ENCODE measurements at places on chromosomes 16 and 17. TPM values are rescaled to one million over a fixed set of nuclear protein-coding genes. Genes with fewer than 3 reads are reported as not detected.

The KRTAP1-5 gene
- not detected for total RNA-seq

The NPIPB4 gene
- total RNA-seq, result 101 TPM

The IRX6 gene
- 0.30 TPM for total RNA-seq

The ITGAD gene
- total RNA-seq, result 25.8 TPM

The CYGB gene
- 5.0 TPM for total RNA-seq

The RMI2 gene
- total RNA-seq, result 4.9 TPM

The AANAT gene
- not detected for total RNA-seq

The C16orf86 gene
- 17.3 TPM for total RNA-seq

The GOSR2 gene
- total RNA-seq, result 74.2 TPM

The TP53TG3B gene
- total RNA-seq, result not detected

The FSCN2 gene
- 2.2 TPM for total RNA-seq

The KRT20 gene
- total RNA-seq, result not detected

The ZKSCAN2 gene
- total RNA-seq, result 4.1 TPM

The CDH3 gene
- 31.7 TPM for total RNA-seq

- no peak for DNase-seq
Measured at GRCh38 chr16:71754108-71754507, 29.6 kb upstream of the PHLPP2 start.

DNA sequence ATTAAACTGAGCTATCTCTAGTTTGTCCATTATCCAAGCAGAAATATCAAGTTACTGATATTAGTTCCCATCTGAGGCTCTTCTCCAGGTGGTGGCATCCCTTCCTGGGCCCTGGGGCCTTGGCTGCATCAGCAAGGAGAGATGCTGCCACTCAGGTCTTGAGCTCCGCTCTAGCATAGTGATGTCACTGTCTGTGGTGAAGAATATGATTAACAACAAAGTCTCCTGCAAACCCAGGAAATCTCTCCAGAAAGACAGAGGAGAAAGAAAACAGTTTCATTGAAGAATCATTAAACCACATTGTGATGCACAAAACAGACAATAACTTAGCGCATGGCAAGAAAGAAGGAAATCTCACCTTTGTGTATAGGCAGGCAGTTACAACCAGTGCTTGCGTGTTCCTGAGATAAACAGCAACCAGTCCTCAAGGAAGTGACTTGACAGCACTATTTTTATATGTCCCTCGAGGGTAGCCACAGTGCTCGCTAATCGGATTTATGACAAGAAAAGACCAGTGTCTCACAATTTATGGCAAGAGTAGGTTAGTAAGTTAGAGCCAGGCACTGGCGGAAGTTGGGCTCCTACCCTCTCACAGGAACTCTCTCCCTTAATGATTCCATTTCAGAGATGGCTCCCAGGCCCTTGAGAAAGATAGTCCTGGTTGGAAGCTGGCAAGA is 151.1 kb downstream of the AHSP start:
- no peak for DNase-seq

DNA sequence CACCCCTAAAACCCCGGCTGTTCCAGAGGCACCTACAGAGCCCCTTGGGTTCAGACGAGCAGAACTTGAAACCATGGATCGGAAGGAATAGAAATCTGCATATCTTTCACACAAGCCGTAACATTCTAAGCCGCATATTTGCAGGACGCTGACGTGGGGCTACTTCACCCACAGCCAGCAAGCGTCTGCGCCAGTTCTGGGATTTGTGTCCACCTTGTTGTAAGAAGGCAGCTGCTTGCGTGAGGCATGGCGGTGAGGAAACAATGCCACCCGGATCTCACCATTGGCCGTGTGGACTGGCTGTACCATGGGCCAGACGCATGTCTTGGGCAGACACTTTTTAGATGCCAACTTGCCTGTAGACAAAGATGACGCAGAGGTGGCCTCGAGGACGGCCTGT is 34.5 kb downstream of the TNFRSF13B start:
- DNase-seq, result peak; percentile 58

- DNase-seq, result peak; percentile 55
Measured at GRCh38 chr16:17474037-17474436, 3.3 kb upstream of the XYLT1 start.

- no peak for DNase-seq
Measured at GRCh38 chr17:55969562-55970324, 183.5 kb upstream of the ANKFN1 start.

- no peak for DNase-seq
Measured at GRCh38 chr17:59859444-59860025, 33.2 kb downstream of the TUBD1 start.

GRCh38 chr17:68182940-68183551 is 64.8 kb upstream of the AMZ2 start:
- peak; percentile 87 for DNase-seq

GRCh38 chr17:29238133-29238850 is 8.4 kb upstream of the CRYBA1 start:
- DNase-seq, result no peak

DNA sequence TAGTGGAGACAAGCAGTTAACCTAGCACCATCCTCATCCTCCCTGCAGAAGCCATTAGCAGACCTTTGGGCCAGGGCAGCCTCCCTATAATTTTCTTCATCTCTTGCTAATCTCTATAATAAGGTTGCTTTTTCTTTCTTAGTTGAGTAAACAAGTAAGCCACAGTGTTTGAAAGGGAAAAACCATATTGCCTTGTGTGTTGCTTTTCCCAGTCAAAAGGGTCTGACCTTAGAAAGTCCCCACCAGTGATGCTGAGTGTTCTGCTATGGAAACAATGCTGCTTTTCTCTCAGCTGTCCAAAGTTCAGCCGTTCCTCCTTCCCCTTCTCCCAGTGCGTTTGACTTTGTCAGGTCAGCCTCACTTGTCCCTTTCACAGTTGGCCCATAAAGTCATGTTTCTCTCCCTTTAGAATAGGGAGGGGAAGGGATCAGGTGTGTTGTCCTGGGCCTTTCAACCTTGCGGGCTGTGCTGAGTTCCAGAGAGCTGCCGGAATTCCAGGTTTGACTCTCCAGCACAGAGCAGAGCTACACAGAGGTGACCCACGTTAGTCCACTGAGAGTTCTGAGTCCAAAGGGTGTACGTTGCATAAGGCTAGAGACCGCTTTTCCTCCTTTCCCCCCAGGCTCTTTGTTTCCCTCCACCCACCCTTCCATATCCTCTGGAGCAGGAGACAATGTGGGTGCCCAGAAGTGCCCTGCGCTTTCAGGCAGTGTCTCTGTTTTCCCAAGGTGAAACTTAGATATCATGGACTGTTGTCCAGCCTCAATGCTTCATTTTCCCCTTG is 15.9 kb upstream of the CLEC18C start:
- peak; percentile 51 for DNase-seq

DNA sequence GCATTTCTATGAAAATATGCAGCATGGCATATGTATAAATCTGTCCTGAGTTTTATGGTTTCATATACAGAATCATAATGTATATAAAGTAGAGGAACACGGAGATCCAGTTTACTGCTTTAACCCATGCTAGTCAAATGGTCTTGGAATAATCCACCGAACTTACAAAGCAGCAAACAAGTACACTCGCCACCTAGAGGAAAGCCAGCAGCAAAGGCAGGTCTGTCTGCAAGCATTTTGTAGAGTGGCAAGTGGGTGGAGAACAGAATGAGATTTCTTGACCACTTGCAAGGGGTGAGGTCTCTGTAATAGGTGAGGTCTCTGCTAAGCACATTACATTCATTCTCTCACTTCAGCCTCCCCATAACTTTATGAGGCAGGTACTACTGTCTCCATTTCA is 308.3 kb downstream of the CA10 start:
- DNase-seq, result no peak

DNA sequence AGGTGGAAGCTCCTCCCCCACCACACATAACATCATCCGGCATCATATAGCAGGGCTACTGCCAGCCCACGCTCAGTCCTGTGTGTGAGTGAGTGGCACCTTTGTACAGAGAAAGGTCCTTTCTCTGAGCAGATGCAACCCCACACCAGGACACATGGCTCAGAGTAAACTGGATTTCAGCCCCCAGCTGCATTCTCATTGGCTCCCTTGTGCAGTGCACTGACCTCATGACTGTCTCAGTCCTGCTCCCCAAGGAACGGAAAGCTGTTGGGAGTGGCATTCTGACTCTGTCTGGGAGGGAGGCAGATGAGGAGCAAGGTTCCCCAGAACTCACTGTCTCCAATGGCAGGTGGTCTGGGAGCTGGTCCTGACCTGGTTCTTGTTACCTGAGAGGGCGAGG is 244.1 kb downstream of the PHKB start:
- DNase-seq, result no peak

DNA sequence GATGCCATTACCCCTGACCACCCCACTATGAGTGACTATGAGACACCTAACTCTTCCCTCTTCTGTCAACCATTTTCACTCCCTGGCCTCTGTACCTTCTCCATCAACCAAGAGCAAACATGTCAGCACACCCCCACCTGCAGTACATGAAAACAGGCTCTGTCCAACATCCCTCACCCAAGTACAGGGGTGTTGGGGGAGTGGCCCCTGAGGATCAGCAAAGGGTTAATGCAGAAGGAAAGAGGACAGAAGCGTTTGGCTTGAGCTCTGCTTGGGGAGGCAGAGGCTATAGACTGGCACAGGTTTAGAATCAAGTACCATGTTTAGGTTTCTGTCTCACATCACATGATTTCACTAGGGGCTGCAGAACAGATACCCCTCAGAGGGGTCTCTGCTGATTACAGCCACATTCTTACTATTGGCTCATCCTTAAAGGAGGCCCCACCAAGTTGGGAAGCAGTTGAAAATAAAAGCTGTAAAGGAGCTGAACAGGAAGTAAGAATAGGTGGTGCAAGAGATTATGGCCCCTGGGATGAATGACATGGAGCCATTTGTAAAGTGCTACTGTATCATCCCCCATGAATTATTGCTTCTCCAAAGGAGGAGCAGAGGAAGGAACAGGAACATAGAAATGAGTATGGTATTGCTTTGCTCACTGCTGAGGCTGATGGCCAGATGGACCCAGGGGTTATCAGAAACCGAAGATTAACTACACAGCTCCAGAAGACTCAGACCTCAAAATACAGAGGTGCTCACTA is 2.4 kb upstream of the PSMC3IP start:
- no peak for DNase-seq

GRCh38 chr16:57510016-57510871 is 24.0 kb upstream of the DOK4 start:
- DNase-seq, result no peak

DNA sequence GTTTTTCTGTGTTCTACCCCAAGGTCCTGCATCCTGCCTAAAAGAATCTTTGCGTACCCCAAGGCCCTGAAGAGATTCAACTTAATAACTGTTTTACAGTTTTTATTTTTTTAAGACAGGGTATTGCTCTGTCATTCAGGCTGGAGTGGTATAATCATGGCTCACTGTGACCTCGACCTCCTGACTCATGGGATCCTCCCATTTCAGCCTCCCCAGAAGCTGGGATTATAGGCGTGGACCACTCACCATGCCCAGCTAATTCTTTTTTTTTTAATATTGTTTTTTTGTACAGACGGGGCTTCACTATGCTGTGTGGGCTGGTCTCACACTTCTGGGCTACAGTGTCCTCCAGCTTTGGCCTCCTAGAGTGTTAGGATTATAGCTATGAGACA is 9.3 kb upstream of the FAAP100 start:
- DNase-seq, result no peak

DNA sequence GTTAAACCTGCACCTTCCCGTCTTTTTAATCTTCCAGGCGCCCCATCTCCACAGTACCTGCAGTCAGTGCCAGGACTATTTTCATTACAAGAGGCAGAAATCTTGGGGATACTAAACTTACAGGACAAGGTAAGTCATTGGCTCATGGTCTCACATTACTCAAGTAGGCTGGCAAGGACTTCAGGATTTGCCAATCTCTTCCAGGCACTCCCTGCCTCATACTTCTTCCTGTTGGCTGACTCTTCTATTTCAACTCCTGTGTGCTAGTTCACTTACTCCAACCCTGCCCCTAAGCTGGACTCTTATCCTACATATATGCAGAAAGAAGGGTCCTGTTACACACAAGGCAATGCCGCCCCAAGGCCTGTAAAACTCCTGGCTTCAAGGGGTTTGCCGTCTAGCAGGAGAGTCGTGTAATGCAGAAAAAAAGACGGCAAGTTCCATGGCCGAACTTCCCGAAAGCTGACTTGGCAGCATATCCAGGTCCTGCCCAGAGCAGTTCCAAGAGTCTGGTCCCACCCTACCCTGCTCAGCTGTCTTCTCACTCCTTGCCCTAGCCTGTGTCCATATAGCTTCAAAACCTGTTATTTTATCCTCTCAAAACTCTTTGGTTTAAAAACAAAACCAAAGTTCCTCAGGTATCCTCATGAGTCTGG is 14.8 kb downstream of the ERN1 start:
- DNase-seq, result no peak

GRCh38 chr17:36151891-36152638 is 24.4 kb downstream of the TBC1D3B start:
- DNase-seq, result no peak

GRCh38 chr16:66405057-66405783 is 21.9 kb upstream of the BEAN1 start:
- no peak for DNase-seq

DNA sequence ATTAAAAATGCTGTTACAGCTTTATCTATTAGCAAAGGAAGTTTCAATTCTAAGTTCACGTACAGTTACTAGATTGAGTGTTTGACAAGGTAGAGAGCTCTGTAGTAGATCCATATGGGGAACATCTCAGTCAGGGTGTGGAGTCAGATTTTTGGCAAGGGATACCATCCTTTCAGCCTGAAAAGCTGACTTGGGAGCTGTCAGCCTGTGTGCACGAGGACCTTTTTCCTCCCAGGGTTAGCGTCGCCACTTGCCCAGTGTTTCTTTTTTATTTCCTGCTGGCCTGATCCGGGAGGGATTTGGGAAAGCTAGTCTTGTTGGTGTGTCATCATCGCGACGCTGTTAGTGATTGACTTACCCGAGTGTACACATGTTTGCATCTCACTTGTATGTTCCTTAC is 29.5 kb downstream of the WWOX start:
- no peak for DNase-seq

GRCh38 chr17:61160789-61161445 is 238.7 kb upstream of the TBX2 start:
- no peak for DNase-seq

- DNase-seq, result no peak
Measured at GRCh38 chr17:55737976-55738501, 12.8 kb upstream of the PCTP start.

DNA sequence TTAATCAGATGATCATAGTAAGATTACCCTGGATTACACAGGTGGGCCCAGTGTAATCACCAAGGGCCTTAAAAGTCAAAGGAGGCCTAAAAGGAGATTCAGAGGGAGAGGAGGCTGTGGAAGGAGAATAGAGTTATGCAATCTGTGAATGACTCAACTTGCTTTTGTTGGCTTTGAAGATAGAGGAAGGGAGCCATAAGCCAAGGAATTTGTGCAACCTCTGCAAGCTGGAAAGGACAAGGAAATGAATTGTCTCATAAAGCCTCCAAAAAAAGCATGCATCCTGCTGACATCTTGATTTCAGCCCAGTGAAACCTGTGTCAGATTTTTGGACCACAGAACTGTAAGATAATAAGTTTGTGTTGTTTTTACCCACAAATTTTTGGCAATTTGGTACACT is 109.6 kb downstream of the CNTNAP4 start:
- DNase-seq, result no peak

- no peak for DNase-seq
Measured at GRCh38 chr16:55047903-55048497, 117.3 kb downstream of the IRX5 start.

- no peak for DNase-seq
Measured at GRCh38 chr17:68184141-68184571, 63.7 kb upstream of the AMZ2 start.

Data from spleen (tissue), 13 donors.